HT-29 (cell line): ENCODE measurements at places on chromosomes 16 and 17.

DNA sequence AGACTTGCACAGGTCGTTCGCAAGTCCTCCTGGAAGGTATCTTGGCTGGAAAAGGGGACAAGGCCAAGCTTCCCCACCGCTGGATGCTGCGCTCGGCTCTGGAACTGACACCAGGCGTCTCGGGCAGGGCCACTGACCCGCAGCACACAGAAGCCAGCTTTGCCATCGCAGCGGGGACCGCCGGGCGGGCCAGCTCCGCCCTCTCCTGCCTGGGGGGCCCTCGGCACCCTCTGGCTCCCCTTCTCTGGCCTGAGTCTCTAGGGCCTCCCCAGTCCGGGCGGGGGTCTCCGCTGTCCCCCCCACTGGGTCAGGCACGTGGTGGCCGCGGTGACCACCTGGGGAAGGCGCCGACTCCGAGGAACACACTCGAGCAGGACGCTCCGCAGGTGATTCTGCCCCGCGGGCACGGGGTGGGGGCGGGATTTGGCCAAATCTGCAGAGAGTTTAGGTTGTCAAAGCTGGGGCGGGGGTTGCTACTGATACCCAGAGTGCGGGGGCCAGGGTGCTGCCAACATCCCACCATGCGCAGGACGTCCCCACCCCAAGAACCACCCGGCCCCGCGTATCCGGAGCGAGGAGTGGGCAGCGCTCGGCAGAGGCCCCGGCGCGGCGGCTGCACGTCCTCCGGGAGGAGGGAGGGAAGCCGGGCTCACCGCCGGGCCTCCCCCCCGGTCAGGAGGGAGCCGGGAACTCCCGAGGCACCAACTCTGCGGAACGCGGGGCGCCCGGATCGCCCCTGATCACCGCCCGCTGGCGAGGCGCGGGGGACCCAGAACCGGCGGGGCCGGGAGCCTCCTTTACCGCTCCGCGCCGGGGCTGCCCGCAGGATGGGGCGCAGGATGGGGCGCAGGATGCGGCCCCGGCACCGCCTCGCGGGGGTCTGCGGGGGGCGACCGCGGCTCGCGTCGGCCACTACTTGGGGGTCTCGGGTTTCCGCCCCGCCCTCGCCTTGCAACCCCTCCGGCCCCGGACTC lies 744 bp upstream of the METRNL start:
- DNase-seq: no peak

GRCh38 chr17:19706791-19707727 lies 9.3 kb downstream of the SLC47A2 start:
- no peak for DNase-seq

DNA sequence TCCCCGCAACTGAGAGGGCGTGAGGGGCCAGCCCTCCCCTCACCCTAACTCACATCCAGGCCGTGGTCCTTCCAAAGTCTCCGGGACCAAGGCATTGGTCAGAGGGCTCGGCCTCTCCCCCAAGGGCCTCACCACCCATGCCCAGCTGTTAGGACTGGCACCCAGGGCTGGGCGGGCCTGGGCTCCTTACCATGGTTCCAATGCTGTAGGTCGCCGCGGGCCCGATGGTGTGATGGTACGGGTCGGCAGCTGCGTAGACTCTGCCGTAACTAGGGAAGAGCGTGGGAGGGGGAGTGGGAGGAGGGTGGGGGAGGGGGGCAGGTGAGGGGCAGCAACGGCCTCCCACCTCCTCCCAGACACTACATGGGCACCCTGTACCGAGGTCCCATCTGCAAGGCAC lies 19.6 kb downstream of the ENGASE start:
- DNase-seq: no peak

- no peak for DNase-seq
These were observed 85.2 kb downstream of the SMG6 start for GRCh38 chr17:2218426-2218825.

- no peak for DNase-seq
These were observed 20.7 kb downstream of the SLC47A1 start for GRCh38 chr17:19554393-19554792.
